ENCODE measurements at places on chromosomes 3 and 15.

- DNase-seq: no peak
Observed at GRCh38 chr15:67144609-67145311, 79.4 kb downstream of the SMAD3 start.

GRCh38 chr3:4818986-4819693, 160.1 kb upstream of the BHLHE40 start:
- DNase-seq: no peak

DNA sequence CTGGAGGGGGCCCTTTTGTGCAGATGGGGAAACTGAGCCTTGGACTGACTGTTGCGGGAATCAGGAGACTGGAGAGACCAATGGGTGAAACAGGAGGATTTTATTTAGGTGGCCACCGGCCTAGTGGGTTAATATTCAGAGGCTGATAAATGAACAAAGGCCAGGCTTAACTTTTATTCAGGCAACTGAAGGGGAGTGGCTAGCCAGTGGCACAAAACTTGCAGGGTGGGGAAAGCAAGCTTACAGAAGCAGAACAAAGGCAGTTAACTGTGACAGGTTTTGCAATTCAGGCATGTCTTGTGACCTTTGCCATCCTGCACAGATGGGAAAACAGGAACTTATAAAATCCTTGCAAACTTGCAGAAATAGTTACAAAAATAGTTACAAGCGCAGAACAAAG, 24.9 kb upstream of the ACAD9 start:
- DNase-seq: no peak

DNA sequence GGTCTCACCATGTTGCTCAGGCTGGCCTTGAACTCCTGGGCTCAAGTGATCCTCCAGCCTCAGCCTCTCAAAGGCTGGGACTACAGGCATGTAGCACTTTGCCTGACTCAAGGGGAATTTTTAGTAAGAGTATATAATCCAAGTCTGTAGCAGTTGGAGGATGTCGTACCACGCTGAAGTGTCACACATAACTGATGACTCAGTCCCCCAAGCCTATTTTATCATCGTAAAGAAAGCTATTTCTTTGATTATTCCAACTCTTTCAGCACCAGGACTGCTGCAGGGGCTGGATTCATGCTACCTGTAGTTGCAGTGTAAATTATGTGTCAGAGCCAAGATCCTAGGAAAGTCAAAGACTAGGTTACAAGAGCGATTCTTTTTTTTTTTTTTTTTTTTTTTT, 1.4 kb upstream of the PRKCI start:
- DNase-seq: no peak

- no peak for DNase-seq
Observed at GRCh38 chr15:25345943-25346342, 92.9 kb downstream of the UBE3A start.

GRCh38 chr15:93452537-93453211, 363.7 kb upstream of the RGMA start:
- no peak for DNase-seq

- no peak for DNase-seq
Observed at GRCh38 chr3:14208977-14209394, 30.4 kb downstream of the LSM3 start.

GRCh38 chr15:91289324-91289723, 189.3 kb downstream of the SV2B start:
- DNase-seq: no peak

DNA sequence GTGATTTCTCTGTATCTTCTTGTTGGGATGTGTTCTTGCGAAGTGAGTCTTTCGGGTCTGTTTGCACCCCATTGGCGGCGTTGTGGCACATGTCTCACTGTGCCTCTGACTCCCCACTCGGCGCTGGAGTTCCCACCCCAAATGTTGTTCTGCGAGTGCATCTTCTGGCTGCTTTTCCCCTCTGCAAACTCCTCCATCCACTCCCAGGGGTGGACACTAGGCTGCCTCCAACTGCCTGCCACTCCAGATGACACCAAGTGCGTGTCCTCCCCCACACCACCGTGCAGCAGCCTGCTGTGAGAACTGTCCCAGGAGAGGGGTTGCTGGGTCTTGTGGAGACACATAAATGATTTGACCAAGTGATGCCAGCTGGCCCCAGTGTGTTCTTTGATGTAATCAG, 17.6 kb downstream of the EFCC1 start:
- DNase-seq: no peak

DNA sequence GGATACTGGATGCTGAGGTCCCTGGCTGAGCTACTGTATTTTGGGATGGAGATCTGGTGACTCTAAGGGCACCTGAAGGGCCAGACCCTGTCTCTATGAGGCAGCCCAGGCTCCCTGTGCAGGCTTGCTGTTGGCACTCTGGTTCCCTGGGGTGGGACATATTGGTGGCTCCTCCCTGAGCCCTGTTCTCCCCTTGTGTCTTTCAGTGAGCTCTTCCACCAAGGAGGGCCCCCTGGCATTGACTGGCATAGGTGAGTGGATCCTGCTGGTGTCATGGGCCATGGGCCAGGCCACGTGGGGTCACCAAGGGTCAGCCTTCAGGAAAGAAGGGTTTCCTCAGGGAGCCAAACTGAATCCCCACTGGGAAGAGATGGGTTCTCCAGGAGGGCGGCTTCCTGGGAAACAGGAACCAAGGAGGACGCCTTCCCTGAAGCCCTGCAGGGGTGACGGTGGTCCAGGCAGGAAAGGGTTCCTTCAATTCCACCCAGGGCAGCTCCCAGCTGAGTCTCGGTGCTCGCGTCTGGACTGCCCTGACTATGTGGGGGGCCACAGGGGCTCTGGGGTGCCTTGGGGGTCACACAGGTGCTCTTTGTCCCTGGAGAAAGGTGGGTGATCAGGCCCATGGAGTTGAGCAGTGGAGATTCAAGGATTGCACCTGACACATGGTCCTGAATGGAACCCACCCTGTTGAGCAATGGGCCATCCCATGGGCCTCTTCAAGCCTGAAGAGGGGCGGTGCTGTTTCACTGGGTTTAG, 220.4 kb downstream of the SNRPN start:
- DNase-seq: peak; percentile 51

GRCh38 chr3:41141433-41142167, 57.7 kb upstream of the CTNNB1 start:
- no peak for DNase-seq

DNA sequence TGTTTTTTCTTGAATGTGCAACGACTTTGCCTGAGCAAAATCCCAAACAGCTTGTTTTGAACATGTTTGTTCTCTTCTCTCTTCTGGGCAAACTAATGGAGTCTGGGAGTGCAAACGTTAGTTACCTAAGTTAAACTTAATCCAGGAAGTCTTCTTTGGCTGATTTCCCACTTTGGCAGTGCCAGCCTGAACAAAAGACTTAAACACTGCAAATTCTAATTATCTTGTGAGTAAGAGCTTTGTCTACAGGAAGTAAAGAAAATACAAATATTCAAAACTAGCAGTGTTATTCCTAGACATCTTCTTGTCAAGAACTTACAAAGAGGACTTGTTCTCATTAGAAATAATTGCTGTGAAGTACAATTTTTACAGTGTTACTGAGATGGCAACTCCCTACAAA, 16.7 kb upstream of the DENND6A start:
- no peak for DNase-seq

DNA sequence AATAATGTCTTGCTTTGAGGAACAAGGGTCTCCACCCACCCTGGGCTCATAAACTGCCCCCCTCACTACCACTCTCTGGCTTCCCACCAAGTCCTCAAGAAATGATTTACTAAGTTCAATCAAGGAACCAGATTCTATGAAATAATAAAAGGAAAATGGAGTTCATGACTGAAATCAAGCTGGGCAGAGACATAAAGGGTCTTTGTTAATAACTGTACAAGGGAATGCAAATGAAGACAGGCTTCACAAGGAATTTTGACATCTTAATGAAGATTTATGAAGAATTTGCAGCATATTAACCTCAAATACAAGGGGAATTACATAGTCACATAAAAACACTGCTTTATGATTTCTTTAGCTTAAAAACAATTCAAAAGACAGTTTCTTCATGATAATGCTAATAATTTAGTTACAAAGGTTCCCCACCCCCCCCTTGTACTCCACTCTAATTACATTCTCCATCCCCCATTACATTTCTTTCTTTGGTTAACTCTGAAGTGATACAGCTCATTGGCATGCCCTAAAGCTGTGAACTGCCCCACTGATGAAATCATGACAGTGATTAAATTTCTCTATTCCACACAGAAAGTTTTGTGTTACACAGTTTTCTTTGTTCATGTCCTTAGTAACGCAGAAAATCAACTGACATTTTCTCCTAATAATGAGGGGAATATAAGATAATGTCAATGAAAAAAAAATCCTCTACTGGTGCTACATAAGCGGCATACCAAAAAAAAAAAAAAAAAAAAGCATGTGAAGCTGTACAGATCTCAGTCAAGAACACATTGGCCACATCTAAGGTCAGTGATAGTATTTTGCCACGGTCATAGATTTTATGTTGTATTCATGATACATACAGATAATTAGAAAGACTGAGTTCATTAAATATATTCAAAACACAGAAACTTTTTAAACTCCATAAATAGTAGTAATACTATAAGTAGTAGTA, 54.4 kb downstream of the WWTR1 start:
- no peak for DNase-seq

GRCh38 chr15:42726114-42726513, 10.8 kb downstream of the CDAN1 start:
- DNase-seq: no peak

DNA sequence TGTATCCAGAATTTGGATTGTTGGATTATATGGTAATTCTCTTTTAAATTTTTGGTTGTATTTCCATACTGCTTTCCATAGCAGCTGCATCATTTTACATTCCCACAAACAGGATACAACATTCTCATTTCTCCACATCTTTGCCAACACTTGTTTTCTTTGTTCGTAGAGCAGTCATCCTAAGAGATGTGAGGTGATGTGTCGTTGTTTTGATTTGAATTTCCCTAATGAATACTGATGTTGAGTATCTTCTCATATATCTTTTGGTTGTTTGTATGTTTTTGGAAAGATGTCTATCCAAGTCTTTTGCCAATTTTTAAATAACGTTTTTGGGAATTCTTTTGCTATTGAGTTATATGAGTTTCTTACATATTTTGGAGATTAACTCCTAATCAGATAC, 93.6 kb downstream of the GMNC start:
- no peak for DNase-seq

DNA sequence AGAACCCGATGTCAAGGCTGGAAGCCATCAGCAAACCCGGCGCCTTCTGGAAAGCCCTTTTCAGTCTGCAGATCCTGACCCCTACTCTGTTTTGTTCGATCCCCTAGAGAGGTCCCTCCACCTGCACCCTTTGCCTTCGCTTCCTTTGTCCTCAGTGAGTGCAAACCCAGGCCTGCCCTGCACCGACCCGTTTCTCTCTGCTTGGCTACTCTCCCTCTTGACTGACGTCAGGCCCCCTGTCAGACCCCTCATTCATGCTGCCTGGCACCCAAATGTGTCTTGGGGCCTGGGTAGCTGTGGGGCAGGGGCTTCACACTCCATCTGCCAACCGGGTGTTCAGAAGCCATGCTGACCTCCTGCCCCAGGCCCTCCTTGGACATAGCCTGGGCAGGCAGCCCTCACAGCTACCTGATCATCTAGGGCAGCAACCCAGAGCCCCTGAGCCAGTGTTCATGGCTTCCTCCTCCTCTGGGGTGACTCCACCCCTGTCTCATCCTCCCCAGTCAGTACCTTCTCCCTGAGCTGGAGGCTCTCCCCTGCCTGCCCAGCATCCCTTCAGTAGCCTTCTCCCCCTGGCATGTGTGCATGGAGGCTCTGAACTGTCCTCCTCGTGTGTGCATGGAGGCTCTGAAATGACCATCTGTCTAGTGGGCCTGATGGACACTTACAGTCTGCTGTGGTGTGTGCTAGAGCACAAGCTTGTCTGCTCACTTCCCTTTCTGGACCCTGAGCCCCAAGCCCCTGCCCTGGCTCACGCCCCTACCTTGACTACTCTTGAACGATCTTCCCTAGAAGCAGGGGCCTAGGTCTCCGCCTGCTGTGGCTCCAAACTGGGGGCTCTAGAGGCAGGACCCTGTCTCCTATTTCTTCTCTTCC, 69.4 kb downstream of the EXOG start:
- DNase-seq: peak; percentile 57

DNA sequence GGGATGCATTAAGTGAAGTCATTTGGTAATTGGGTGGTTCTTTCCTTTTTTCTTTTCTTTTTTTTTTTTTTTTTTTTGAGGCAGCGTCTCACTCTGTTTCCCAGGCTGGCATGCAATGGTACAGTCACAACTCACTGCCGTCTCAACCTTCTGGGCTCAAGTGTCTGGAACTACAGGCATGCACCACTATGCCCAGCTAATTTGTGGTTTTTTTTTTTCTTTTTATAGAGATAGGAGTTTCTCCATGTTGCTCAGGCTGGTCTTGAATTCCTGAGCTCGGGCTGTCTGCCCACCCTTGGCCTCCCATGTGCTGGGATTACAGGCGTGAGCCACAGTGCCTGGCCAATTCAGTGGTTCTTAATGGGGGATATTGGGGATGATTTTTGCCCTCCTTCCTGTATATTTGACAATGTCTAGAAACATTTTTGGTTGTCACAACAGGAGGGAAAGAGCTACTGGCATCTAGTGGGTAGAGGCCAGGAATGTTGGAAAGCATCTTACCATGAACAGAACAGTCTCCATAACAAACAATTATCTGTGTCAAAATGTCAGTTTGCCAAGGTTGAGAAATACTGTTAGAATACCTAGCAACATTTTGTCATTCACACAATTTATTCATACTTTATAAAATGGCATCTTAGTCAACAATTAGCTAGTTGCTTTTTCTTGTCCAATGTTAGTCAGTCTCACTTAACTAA, 79.4 kb upstream of the CNTN3 start:
- DNase-seq: no peak

- peak; percentile 53 for DNase-seq
Observed at GRCh38 chr3:38118421-38119247, 18.3 kb downstream of the ACAA1 start.

DNA sequence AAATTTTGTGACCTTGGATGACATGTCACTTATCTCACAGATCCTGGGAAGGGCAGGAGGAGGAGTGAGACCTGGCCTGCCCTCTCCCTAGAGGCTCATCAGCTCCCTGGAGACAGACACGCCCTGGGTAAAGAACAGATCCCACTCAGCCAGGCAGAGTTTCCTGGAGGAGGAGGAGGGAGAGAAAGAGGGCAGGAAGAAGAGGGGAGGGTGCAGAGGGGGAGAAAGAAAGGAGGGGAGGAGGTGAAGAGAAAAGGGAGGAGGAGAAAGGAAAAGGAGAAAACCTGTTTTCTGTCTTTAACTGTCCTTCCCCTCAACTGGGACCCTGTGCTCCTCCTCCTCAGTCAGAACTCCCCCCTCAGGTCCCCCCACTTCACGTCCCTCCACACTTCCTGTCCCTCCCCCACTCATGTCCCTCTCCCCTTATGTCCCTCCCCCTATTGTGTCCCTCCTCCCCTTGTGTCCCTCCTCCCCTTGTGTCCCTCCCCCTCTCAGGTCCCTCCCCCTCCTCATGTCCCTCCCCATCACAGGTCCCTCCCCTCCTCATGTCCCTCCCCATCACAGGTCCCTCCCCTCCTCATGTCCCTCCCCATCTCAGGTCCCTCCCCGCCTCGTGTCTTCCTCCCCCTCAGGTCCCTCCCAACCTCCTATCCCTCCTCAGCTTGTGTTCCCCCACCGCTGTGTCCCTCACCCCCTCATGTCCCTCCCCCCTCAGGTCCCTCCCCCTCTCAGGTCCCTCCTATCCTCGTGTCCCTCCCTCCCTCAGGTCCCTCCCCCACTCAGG, 52.3 kb upstream of the CGNL1 start:
- no peak for DNase-seq

- DNase-seq: no peak
Observed at GRCh38 chr3:172586436-172586835, 63.2 kb upstream of the TNFSF10 start.

GRCh38 chr3:141426404-141427034, 58.2 kb downstream of the ZBTB38 start:
- DNase-seq: no peak
